ENCODE measurements at places on chromosomes 4 and X.

GRCh38 chr4:176376032-176376614, 56.4 kb downstream of the SPCS3 start:
- no peak for DNase-seq

- DNase-seq = no peak
These were observed 29.8 kb upstream of the CCNG2 start for GRCh38 chr4:77127215-77127614.

- no peak for DNase-seq
These were observed 2.6 kb downstream of the DTHD1 start for GRCh38 chr4:36283912-36284465.

DNA sequence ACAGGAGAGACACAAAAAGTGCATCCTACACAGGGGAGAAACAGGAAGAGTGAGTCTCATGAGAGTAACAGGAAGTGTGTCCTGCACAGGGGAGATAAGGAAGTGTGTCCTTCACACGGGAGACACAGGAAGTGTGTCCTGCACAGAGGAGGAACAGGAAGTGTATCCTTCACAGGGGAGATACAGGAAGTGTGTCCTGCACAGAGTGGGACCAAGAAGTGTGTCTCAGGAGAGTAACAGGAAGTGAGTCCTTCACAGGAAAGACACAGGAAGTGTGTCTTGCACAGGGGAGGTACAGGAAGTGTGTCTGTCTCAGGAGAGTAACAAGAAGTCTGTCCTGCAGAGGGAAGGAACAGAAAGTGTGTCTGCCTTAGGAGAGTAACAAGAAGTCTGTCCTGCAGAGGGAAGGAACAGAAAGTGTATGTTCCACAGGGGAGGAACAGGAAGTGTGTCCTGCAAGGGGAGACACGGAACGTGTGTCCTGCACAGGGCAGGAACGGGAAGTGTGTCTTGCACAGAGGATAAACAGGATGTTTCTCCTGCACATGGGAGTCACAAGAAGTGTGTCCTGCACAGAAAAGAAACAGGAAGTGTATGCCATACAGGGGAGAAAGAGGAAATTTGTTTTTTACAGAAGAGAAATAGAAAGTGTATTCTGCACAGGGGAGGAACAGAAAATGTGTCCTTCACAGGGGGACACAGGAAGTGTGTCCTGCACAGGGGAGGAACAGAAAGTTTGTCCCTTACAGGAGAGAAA, 102.0 kb downstream of the ARSF start:
- DNase-seq = no peak

DNA sequence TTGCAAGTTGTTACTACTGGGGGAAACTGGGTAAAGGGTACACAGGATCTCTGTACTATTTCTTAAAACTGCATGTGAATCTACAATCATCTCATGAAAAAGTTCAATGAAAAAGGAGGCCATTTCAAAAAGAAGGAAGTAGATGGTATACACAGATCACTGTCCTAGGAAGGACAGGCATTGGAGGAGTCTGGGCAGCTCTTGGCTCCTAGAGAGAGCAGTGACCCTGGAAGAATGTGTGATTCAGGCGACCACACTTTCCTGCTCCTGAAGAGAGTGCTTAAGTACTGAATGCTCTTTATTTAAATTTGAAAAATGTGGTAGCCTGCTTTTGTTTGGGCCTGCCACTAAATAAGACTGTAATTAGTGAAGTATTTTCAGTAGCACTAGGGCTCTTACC, 318.1 kb upstream of the CASK start:
- no peak for DNase-seq

- DNase-seq = no peak
These were observed 33.6 kb upstream of the CPLX1 start for GRCh38 chr4:859496-859895.

GRCh38 chrX:18390941-18391538, 34.4 kb upstream of the CDKL5 start:
- DNase-seq = no peak

GRCh38 chrX:29528281-29528680, 687.1 kb upstream of the MAGEB2 start:
- no peak for DNase-seq

GRCh38 chr4:89254847-89255246, 52.8 kb downstream of the GPRIN3 start:
- DNase-seq = no peak

DNA sequence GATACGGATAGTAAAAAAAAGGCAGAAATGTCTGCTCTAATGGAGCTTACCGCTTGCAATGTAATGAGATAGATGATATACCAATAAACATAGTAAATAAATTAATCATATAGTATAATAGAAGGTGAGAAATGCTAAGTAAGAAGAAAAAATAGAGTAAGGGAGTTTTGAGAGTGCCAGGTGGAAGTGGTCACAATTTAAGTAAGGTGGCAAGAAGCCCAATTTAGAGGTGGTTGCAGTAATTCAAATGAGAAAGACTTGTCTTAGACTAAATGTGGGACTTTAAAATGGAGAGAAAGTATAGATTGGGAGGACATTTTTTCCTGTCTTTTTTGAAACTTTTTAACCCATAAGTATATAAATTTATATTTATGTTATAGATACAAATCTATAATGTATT, 26.0 kb downstream of the TBC1D19 start:
- DNase-seq = no peak

GRCh38 chr4:170414961-170415360, 325.2 kb upstream of the AADAT start:
- DNase-seq = no peak

DNA sequence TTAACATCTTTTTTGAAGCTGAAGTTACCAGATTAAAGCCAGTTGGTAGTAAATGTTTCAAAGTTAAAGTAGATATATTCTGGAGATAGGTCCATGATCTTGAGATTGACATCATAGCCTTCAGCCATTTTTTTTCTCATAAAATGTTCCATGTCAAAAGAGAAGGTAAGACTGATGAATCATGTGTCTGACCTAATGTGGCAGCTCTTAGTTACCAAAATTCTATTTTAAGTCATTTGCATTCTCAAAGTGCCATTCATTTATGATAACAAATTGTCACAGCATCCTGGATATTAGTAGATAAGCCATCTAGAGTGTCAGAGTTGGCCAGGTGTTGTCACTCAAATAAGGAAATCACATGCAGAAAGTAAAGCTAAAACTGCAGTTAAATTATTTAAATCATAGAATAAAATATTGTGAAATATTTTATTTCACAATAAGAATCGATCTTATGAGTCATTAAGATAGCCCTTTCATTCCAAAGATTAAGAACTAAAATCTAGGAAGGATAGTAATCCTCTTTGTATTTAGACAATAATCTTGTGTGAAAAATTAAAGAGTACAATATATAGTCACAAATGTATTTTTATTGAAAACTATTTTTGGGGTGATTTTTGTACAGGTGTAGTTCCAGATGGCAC, 65.7 kb upstream of the ADAD1 start:
- DNase-seq = no peak

DNA sequence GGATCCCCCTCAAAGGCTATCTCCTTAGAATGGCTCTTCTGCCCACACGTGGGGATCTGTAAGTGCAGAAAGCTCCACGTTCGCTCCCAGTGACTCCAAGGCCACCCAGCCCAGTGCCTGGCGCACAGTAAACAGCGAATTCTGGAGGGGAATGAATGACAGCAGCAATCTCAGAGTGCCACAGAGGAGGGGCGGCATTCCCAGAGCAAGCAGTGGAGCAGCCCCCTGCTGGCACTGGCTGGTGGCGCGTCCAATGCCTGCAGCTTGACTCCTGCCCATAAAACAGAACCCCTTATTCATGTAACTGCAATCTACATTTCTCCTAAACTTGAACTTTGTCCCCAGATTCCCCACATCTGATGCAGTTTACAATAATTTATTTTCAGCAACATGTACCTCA, 6.9 kb upstream of the HELT start:
- DNase-seq = no peak

- DNase-seq = no peak
These were observed 14.2 kb upstream of the MID1 start for GRCh38 chrX:10634392-10635161.

DNA sequence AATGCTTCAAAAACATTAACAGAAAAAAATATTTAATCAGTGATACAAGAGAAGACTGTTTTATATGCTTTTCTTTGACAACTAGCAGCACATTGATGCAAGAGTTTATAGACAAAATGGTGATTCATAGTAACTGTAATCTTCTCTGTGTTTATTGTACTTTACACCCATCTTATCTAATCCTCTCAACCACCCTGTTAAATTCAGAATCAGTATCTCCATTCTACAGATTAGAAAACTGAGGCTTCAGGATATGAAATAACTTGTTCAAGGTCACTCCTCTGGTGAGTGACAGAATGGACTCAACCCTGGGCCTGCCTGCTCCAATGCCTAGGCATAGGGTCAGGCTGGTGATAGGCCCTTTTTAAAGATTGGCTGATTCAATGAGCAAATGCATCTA, 26.1 kb upstream of the TMEM184C start:
- DNase-seq = no peak

DNA sequence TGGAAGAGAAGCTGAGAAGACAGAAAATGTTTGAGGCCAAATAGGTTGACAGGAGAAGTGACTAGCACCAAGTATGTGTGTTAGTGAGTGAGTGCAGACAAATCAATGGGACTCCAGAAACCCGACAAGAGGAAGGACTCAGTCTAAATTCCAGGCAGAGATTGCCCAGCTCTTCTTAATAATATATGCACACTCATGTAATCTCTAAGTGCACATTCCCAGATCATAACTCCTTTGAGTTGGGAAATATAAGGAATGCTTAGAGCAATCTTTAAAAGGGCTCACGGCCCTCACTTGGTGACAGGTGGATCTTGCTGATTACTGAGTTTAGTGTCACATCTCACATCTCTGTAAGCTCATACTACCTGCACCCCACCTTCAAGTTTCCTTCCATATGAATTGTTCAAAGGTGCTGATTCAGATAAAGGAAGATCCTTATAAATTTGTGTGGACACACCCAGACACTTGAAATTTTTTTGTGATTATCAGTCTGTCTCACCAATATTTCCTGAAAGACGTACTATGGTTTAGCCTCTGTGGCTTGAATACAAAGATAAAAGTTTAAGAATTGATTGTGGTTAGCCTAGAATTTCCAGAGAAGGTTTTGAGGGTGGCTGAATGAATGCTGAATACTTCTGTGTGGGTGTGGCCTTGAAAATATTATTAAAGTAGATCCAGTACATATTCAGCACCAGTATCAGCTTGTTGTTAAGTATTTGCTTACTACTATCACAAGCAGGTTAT, 205.1 kb upstream of the UGT8 start:
- DNase-seq = no peak
